ENCODE measurements at places on chromosomes 1 and 21.
A peak's percentile ranks its signal among the peaks of the same experiment; 100 is the strongest.

- peak; percentile 57 for DNase-seq
Observed at GRCh38 chr21:42704861-42705260, 51.4 kb downstream of the PDE9A start.

GRCh38 chr1:83883979-83884378 is 115.0 kb downstream of the TTLL7 start:
- no peak for DNase-seq

DNA sequence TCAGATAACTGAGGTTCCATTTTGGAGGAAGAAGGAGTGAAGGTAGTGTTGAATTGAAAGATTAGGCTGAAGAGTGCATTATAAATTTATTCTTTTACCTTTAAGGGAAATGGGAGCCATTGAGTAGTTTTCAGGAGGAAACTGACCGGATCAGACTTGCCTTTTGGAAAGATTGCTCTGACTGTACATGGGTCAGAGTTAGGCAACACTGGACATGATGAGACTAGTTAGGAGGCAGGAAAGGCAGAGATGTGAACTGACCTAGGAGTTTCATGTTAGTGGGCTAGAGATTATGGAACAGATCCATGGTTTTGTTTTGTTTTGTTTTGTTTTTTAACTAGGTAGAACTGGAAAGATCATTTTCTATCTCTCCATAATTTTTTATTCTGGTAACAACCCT is 78.2 kb downstream of the SNX7 start:
- no peak for DNase-seq

DNA sequence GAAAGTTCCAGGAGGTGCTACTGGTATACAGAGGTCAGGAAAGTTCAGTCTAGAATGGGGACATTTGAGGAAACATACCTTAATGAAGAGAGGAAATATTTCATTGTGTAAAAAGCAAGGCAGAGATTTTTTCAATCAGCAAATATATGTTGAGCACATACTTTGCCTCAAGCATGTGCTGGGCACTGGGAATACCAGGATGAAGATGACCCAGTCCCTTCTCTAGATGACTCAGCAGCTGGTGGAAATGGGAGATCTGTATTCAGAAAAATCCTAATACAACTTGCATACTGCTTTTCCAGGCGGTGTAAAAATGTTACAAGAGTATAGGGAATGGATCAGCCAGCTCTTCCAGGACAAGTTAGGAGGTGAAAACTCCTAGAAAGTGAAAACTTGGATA is 229.3 kb downstream of the FGGY start:
- no peak for DNase-seq

- no peak for DNase-seq
Observed at GRCh38 chr21:34733852-34734251, 65.1 kb downstream of the CLIC6 start.

- DNase-seq, result peak; percentile 72
Observed at GRCh38 chr1:18100491-18101063, 7.0 kb upstream of the IGSF21 start.

DNA sequence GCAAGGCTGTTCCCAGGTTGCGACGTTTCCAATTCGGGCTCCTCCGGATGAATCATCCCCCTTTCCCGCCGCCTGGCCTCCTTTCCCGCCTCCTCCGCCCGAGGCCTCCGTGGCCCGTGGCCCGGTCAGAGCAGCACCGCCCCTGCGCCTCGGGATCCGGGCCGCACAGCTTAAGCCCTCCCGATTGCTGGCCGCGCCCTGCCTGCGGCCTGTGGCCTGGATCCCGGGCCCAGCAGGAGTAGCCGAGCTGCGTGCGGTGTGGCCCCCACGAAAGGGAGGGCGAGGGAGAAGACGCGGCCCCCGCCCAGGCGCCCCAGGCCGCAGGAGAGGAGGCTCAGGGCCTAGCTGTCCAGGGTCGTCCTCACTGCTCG is 1.0 kb downstream of the TMEM200B start:
- DNase-seq, result peak; percentile 91

- no peak for DNase-seq
Observed at GRCh38 chr1:5267603-5268235, 613.3 kb downstream of the AJAP1 start.

DNA sequence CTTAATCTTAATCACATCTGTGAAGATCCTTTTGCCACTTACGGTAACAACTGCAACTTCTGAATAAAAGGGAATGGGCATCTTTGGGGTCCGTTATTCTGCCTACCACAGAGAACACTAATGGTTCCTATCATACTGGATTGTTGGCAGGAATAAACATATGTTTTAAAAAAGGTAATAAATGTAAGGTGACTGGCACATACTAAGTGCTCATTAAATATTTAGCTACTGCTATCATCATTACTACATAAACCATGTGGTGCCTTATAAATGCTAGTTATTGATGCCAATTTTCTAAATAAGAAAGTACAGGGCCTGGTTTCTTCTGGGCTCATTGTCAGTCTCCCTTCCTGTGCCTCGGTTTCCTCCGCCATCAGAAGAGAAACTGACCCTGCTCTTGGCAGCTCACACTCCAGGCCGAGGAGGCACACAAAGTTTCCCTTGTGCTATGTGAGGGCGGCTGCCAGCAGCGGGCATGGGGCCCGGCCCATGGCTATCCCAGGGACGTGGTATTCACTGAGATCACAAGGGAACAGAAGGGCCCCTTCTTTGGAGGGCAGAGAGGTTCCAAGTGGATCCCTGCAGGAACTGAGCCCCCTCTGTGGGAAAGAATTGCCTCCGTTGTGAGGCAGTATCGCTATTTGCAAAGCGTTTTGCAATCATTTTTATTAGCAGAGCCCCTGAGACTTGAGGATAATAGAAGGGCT is 26.2 kb downstream of the NAV1 start:
- DNase-seq, result peak; percentile 86

DNA sequence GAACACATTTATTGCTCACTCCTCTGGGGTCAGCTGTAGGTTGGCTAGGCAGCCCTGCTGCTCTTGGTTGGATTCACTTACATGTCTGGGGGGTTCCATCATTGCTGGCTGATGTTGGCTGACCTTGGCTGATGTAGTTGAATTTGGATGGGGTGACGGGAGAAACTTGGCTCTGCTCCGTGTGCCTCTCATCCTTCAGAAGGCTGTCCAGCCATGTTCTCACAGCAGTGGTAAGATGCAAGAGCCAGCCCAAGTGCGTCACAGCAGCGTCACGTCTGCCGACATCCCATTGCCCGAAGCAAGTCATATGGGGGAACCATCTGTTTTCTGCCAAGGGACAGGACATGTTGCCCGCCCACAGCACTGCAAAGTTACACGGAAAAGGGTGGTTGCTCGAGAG is 613.5 kb downstream of the MATN1 start:
- peak; percentile 81 for DNase-seq

GRCh38 chr1:66438501-66438900 is 95.5 kb upstream of the SGIP1 start:
- no peak for DNase-seq

DNA sequence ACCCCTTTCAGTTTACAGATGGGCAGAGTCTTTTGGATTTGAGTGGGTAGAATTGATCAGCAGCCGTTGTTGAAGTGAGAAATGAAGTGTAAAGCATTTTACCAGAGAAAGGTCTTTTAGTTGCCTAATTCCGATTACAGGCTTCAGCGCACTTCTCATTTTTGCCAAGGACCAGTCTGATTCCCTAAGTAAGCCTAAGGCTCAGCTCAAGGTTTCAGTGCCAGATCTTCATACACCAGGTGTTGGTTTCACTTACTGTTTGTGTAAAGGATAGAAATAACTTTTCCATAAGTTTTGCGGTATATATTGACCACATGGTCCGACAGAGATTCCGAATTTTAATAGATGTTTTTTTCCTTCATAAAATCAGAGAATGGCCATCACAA is 83.9 kb upstream of the BMP8A start:
- no peak for DNase-seq

DNA sequence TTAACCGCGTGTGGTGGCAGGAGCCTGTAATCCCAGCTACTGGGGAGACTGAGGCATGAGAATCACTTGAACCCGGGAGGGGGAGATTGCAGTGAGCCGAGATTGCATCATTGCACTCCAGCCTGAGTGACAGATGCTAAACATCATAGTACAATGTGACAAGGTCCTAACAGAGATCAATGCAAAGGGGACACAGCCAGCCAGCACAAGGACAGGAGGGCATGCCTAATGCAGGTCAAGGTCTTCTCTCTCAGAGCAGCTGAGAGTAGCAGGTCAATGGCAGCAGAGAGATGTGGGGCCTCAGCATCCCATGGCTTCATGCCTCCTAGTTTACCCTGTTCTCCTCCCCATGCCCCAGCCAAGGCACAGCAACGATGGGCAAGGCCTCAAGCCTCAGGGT is 3.0 kb upstream of the SMIM11 start:
- DNase-seq, result no peak

GRCh38 chr1:29162025-29162424 is 19.7 kb downstream of the SRSF4 start:
- no peak for DNase-seq

- no peak for DNase-seq
Observed at GRCh38 chr1:60696512-60696911, 385.8 kb upstream of the NFIA start.

GRCh38 chr1:207742850-207743555 is 8.9 kb upstream of the CD46 start:
- DNase-seq, result no peak
